A172 (cell line): ENCODE measurements at places on chromosomes 2 and 18. TPM values are rescaled to one million over a fixed set of nuclear protein-coding genes. Genes with fewer than 3 reads are reported as not detected.

DNA sequence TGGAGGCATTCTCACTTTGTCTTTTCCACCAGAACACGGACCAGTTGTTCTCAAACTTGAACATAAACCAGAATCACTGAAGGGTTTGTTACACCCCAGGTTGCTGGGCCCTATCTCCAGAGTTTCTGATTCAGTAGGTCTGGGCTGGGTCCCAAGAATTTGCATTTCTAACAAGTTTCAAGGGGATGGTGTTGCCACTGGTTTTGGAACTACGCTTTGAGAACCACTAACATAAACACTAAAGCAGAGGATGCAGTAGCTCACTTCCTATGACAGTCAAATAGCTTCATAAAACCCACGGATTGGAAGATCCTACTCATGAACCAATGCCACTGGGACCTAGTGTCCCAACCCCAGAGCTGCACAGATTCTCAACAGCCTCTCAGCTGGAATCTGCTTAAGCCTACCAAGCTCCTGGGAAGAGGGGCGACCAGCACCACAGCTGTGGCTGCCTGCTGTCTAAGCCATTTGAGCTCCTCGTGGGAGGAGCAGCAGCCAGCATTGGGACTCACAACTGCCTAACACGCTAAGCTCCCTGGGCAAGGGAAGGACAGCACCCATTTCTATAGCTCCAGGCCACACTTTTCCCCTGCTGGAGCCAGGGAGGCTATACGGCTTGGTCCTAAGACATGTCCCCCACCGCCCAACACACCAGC is 62.5 kb downstream of the C1D start:
- DNase-seq = no peak

GRCh38 chr2:182509216-182509615 is 82.4 kb upstream of the PDE1A start:
- no peak for DNase-seq

LCT gene
- not detected in 2 replicates for total RNA-seq

DNA sequence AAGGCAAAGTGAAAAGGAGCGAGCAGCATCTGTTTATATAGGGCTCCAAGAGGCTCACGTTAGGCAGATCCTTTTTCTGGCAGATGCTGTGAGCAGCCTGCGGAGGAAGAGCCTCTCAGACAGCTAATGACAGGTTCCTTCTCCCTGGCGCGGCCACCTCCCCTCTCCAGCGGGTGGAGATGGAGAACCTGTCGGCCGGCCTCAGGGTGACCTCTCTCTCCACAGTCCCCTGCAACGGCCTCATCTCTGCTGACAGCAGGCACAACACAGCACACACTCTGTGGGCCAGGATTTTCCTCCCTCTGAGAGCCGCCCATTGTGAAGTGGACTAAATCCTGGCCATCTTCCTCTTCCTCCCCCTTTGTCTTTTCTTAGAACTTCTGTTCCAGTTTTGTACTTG is 119.8 kb downstream of the PRKCE start:
- DNase-seq = no peak

GNAL gene
- total RNA-seq = 1.6 and 3.5 TPM in 2 replicates

NBEAL1 gene
- 11.4 and 16.6 TPM in 2 replicates for total RNA-seq

TNP1 gene
- total RNA-seq = not detected in 2 replicates

GAL3ST2 gene
- not detected in 2 replicates for total RNA-seq

ACVR1C gene
- total RNA-seq = not detected in 2 replicates

DNA sequence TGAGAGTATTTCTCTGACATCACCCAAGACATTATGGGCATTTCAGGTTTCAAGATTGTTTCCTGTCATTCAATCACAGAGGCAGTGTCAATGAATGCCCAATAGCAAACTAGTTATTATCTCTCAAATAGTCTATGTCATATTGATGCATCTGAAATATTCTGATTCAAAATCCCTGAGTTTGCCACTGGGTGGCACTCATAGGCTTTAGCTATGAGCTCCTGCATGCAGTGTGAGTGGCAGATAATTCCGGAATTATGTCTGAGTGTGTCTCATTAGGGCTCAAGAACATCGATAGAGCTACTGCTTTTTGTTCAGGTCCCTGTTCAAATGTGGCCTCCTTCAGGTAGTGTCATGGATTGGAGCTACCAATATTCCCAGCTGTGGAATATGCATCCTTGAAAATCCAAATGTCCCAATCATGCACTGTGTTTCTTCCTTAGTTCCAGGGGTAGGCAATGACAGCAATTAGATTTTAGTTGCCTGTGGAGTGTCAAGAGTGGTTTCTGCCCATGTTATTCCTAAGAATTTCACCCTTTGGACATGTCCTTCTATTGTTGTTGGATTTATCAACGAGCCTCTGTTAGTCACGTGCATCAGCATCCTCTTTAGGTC is 7.8 kb upstream of the OR6B3 start:
- peak; percentile 46 for DNase-seq

DNA sequence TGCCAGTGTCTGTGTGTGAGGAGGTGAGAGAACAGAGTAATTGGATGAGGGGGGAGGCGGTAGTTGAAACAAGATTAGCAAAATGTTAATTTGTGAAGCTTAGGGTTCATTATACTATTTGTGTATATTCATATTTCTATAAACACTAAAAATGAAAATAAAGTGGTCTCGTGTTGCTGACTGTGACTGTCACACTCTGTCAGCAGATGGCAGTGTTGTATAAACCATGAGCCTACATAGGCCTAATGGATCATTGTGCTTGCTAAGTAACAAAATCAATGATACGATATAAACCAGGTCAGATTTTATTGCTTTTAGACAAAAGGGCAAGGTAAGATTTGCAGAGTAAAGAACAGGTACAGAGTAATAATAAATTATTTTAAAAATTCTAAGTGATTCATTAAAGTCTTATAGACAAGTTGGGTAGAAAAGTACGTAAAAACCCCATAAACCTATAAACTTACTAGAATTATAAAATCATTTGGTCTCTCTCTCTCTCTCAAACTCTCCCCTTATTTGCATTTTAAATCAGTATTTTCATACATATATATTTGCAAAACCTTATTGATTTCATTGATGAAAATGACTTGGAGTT is 182.7 kb downstream of the RPIA start:
- DNase-seq = peak; percentile 59

DNA sequence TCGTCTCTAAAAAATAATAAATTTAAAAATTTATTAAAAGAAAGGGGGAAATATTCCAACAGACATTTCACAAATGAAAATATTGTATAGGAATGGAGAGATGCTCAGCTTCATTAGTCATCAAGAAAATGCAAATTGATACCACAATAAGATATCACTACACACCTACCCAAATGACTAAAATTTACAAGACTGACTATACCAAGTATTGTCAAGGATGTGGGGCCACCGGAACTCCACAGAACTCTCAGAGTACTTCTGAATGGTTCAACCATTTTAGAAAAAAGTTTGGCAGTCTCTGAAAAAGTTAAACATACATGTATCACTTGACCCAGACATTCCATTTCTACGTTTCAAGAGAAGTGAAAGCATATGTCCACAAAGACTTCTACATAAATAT is 163.4 kb downstream of the EHBP1 start:
- no peak for DNase-seq

- no peak for DNase-seq
Measured at GRCh38 chr2:85727798-85728197, 26.0 kb upstream of the ATOH8 start.

RHOB gene
- total RNA-seq = 105 and 175 TPM in 2 replicates

DCDC2C gene
- not detected in 2 replicates for total RNA-seq

- no peak for DNase-seq
Measured at GRCh38 chr2:203681978-203682377, 24.5 kb upstream of the CD28 start.

DNA sequence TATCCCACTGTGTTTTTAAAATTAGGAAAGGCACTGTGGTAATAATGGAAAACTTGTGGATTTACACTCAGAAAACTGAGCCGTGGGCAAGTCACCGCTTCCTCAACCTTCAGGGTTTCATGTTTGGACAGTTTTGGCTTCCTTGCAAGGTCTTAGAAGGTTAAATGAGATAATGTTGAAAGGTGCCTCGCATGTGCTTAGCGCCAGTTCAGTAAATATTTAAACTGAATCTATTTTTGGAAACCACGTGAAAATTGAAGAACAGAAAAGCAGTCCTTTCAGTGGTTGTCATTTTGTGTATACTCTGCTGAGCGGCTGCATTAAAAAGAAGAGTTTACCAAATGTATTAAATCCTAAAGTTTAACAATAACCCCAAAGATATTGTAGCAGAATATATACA is 15.2 kb upstream of the AGAP1 start:
- DNase-seq = no peak

DNA sequence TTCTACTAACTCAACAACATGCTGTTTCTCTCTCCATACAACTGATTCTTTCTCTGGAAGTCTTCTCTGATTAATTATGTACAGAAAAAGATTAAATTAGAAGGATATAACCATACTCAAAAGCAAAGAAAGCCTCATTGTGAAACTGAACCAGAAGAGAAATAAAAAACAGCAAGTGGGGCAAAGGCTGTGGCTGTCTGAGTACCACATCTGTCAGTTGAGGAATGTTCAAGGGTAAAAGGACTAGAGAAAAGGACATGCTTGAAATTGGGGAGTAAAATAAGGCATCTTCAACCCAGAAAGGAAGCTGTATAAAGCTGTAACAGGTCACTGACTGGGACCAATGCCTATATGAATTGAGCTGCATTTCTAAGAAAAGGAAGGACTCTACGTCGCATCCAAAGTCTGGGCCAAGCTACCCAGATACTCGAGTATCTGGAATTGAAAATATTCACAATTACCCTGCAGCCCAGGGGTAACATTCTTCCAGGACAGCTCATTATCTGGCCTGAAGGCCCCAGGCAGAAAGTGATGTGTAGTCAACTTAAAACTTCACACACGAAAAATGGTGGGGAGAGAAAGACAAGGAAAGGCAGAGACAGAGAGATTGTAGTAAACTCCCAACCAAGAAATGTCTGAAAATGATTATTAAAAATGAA is 356.0 kb upstream of the GALNT5 start:
- no peak for DNase-seq

MSGN1 gene
- not detected in 2 replicates for total RNA-seq

- peak; percentile 27 for DNase-seq
Measured at GRCh38 chr2:238096311-238097011, 3.7 kb upstream of the ESPNL start.
